ENCODE measurements at places on chromosomes 3 and 15.

- DNase-seq, result no peak
These were observed 19.6 kb downstream of the PLXNA1 start for GRCh38 chr3:127002195-127003174.

DNA sequence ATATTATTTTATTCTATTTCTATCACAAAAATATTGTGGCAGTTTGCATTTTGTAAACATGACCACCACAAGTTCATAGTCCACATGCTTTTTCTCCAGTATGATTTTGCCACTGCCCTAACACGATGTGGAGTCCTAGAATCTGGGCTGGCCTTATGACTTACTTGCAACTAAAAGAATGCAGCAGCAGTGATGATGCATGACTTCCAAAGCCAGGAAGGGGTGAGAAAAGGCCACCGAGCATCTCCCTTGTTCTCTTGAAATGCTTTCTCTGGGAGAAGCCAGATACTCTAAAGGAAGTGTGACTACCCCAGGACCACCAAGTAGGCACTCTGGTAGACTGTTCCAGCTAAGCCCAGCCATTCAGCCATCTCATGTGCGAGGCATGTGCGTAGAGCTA, 191.6 kb upstream of the MRPL3 start:
- DNase-seq, result no peak

- peak; percentile 9 for DNase-seq
These were observed 6.6 kb downstream of the MAP2K5 start for GRCh38 chr15:67548862-67549651.

DNA sequence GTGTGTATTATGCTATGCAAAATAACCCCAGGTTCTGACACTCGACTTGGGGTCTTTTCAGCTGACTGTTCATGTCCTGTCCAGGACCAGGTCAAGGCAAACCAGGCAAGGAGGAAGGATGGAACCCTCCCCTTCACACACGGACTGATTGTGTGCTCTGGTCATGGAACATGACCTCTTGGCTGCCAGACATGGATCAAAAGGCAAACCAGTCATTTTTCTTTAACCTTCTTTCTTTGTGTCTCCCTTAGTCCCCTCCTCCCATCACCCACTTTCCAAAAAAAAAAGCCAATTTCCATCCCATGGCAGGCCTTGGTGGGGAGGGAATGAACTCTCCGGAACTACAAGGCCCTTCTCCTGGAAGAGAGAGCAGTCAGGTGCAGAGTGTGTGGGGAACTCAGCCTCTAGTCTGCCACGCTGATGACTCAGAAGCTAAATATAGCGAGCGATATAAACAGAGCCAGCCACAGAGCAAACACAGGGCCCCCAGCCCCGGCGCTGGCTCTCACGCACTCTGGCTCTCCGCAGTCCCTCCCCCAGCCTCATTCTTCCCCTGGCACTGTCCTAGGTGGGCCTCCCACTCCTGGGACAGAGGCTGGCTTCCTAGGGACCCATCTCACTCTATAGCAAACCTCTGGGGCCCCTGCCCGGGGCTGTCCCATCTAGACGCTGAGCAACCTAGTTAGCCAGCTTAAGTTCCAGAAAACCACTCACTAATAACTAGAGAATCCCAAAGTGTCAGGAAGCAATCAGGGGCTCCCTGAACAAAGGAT, 10.0 kb downstream of the BMF start:
- peak; percentile 76 for DNase-seq

DNA sequence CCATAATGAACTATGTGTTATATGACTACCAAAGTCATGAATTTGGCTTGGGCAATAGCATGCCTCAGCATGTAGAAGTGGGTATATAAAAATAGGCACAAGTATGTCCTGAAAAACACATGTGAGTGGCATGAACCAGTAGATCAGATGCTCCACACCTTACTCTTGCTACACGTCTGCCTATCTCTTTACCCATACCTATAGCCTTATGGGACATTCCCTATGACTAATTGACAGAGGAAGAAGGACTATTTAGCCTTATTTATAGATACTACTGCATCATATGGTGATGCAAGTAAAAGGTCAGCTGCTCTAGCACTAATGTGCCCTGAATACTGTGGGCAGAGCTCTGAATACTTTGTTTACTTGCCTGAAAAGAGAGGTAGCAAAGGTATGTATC, 81.0 kb upstream of the ZPLD1 start:
- DNase-seq, result no peak
